ENCODE measurements at places on chromosomes 1 and 21.

DNA sequence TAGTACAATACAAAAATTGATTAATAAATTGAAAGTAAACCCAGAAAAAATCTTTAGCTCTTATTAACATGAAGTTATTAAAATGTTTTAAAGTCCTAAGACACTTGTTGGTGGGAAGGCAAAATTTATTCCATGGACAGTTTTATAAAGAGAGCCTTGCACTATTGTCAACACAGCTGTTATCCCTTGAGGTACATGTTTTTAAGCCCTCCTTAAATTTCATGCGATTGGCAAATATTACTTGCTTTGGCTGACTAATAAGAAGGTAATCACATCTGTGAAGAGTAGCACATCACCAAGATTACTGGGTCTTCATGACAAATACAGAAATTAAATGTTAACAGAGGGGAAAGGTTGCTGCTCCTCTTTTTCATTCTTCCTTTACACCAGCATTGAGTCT lies 611.1 kb downstream of the BRINP3 start:
- no peak for DNase-seq

DNA sequence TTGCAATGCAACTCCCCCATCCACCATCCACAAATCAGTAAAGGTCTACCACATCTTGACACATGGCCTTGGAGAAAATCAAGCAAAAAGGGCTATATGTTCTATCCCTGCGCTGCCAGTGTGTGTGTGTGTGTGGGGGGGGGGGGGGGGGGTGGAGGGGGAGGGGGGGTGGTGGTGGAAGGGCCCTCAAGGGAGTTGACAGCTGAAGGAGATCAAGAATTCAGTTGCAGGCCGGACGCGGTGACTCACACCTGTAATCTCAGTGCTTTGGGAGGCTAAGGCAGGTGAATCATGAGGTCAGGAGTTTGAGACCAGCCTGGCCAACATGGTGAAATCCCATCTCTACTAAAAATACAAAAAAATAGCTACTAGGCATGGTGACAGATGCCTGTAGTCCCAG lies 37.6 kb upstream of the CLIC4 start:
- DNase-seq = no peak

DNA sequence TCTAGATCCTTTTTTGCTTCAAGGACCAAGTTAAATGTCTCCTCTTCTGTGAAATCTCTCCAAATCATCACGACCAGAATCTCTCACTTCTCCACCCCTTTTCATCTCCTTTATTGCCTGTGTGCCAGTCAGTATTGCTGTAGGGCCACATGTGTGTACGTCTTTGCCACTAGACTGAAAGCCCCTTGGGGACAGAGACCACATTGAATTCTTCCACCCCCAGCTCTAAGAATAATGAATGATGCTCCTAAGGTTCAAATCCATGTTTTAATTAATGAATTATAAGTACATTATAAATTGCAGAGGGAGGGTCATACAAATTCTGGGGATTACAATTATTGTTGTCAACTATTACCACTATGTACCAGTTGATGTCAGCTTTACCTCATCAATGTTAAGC lies 343.8 kb downstream of the USP25 start:
- DNase-seq = no peak

DNA sequence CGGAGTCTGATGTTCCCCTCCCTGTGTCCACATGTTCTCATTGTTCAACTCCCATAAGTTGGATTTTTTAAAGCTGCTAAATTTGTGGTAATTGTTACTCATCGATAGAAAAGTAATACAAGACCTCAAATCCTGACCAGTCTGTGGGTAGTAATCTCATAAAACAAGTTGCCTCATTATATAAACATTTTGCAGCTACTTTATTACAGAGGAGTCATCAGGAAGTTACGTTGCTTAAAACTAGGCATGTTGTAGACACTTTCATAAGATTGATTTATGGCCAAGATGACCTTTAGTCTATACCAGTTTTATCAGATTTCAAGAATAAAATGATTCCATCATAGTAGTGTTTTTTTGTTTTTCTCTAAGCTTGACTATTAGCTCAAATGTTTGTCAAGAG lies 208.8 kb downstream of the GIPC2 start:
- no peak for DNase-seq

DNA sequence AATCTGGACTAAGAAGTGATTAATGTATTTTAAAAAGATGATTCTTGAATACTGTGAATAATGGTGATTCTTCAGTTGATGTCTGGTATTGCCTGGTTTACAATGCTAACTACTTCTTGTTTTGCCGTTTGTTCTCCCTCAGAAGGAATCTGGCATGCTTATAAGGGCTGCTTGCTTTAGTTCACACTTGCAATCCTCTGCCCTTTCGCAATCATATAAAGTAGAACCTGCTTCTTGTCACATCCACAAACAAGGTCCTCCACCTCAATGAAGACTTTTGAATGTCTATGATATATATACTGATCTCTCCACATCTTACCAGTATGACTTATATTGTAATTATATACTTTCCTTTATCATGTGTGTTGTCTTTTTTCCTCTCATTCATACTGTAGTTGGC lies 92.6 kb downstream of the ADGRL4 start:
- DNase-seq = no peak

DNA sequence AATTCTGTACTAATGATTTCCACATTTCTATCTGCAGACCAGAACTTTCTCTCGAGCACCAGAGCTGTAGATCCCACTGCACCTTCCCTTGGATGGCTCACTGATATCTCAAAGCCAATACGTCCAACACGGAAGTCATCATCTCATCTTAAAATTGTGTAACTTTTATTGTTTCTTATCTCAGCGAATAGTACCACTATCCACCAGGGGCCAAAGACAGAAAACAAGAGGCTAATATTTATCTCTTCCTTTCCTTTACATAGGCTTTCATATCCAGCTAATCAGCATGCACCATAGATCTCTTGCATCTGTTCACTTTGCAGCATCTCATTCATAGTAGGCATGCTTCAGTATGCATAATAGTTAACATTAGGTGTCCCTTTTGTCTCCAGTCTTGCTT lies 303.6 kb downstream of the PTPRC start:
- DNase-seq = no peak

DNA sequence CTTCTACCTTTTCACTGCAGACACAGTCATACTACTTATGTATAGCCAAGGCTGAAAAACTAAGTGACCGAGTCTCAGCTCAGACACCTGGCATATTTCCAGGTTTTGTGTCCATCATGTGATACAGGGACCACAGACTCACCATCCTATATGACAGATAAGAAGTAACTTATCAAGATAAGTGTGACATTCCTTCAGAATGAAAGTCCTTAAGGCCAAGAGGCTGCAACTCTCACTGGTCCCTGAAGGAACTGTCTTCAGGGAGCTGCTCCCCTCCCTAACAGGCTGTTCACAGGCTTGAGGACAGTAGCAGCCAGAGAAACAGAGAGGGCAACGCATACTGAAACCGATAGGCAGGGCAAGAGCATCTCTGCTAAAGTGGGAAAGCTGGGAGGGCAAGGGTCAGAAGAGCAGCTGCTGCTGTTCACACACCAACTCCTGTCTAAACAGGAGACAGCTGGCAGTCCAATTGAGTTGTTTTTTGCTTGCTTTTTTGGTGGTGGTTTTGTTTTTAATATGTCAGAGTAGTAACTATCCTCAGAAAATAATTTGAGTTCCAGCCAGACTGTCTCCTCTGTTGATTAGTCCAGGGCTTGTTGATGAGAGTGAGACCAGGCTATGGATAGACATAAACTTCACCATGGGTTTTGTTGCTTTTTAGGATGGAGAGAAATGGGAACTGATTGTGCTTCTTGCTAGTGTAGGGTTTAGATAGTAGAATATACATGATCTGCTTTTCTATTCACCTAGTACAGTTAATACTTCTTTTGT lies 67.7 kb downstream of the MACF1 start:
- DNase-seq = peak; percentile 52

- no peak for DNase-seq
Observed at GRCh38 chr1:247574664-247575063, 13.5 kb upstream of the OR2G2 start.

DNA sequence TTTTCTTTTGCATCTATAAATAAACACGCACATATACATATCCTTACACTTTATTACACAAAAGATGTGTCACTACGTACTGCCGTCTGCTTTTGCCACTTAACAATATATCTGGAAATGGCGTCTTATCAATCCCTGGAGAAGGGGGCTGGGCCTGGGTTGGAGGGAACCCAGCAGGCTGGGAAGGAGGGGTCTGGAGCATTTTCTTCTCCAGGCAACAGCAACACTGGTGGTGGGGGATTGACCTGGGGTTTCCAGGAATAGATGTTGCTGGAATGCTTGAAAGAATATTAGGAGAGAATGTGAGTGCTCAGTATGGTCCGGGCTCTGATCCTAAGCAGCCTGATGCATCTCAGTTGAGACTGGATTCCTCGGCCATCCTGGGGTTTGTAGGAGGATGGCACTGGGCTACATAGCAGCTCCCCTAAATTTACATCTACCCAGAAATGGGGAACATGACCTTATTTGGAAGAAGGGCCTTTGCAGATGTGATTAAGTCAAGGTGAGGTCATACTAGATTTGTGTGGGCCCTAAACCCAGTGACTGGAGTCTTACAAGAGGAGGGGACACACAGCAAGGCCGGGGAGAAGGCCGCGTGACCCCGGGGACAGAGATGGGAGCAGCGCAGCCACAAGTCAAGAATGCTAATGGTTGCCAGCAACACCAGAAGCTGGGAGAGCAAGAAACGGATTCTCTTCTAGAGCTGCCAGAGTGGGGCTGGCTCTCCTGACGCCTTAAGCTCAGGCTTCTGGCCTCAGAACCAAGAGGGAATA lies 98.6 kb downstream of the SIK1 start:
- DNase-seq = no peak

DNA sequence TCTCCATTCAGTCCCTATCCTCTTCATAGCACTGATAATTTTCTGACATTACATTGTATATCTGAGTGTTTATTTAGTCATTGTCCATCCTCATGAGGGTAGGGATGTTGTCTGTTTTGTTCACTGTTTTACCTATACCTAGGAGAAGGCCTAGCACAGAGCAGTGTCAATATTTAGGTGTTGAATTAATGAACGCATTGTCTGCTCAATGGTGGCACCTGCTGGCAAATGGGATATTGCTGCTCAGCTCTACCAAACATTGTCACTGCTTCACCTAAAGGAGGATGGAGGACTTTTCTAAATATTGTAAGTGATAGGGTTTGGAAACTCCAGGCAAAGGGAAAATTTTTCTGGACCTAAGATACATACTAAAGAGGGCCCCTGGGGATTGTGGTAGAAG lies 243.9 kb downstream of the RRAGC start:
- peak; percentile 18 for DNase-seq

GRCh38 chr1:38284953-38285352 lies 238.4 kb upstream of the POU3F1 start:
- no peak for DNase-seq

DNA sequence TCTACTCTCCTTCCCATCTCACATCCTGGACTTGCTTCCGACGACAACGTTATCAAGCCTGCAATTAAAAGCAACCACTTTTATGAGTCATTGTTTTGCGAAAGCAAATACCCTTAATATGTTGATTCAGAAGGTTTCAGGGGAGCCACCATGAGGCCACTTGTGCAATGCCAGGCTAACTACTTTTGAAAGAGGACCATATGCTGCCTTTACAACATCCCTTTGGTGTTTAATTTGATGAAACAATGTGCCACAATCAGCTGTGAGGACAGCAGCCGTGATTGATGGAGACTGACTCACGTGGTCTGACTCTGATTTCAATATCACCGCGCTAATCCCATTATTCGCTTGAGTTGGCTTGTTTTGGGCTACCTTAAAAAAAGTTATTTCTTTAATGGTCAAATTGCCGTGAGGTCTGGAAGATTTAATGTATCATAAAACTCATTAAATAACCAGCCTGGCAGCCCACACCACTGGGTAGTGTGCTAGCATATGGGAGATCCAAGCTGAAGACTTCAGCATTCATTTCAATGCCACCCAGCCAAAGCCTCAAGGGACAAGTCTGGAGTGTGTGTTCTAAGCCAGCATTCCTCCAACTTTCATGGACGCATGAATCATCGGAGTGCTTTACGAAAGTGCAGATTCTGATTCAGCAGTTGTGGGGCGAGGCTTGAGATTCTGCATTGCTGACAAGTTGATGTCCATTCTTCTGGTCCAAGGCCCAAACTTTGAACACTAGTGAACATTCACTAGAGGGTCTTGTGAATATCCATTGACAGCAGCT lies 73.3 kb upstream of the PAXBP1 start:
- DNase-seq = no peak

GRCh38 chr1:232300466-232300865 lies 329.5 kb downstream of the SIPA1L2 start:
- DNase-seq = no peak

GRCh38 chr1:201791051-201791778 lies 37.7 kb upstream of the IPO9 start:
- DNase-seq = no peak
